ENCODE measurements at places on chromosomes 6 and 20.
A peak's percentile ranks its signal among the peaks of the same experiment; 100 is the strongest.

DNA sequence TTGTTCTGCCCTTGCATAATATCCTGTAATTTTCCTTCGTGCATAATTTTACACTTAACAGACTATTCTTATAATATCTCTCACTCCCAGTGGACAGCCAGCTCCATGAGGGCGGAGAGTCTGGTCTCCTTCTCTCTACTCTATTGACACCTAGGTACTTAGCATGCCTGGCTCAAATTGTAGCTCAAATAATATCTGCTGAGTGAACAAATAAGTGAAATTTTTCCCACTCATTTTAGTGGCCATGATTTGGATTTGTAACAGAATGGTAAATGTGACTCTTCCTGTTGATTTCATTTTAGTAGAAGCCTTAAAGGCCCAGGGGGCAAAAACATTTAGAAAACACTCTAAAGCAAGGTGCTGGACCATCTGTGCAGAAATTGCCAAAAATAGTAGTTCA, 7.8 kb upstream of the DOK5 start:
- no peak for DNase-seq

DNA sequence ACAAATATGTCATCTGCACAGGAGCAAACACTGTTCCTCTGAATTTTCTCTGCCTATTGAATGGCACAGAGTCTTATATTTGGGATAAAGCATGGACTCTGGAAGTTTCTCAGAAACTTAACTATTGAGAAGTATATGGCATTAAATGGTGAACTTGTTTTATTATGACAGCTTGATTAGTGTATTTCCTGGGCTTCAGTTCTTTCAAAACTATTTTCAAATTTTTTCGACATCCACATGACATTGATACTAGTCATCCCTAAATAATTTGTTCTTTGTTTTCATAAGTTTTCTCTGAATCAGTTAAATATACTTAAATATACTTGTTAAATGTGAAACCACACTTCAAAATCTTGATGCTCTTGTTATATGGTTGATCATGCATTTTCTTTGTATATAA, 144.0 kb upstream of the TSHZ2 start:
- no peak for DNase-seq

DNA sequence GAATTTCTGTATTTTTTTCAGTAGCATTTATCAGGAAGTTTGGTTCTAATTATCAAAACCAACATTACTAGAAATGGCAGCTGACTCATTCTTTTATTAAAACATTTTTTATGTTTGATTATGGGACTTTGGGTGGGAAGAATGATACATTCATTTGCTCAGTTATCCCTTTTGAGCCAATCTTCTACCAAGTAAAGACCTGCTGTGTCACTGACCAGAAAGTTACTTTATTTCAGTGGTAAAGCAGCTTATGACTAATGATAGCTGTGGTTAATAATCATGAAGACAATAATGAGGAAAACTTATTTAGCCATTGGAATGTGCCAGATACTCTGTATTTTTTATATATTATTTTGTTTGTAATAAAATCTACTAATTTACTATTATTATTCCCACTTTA, 142.3 kb downstream of the FARS2 start:
- no peak for DNase-seq

DNA sequence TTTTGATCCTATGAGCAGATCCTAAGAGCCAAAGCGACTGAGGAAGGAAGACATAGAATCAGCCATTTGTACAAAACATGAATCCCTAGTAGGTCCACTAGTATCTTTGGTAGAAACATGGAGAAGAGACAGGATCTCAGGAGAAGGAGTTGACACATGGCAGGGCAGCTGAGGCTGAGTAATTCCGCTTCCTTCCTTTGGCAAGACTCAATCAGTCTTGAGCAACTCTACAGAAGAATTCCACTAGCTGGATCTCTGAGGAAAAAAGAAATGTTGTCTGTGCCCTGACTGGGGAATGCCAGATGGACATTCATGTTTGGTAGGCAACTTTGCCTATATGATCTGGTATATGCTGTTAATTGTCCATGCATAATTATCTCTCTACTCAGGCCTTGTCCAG, 35.3 kb downstream of the ESR1 start:
- no peak for DNase-seq

DNA sequence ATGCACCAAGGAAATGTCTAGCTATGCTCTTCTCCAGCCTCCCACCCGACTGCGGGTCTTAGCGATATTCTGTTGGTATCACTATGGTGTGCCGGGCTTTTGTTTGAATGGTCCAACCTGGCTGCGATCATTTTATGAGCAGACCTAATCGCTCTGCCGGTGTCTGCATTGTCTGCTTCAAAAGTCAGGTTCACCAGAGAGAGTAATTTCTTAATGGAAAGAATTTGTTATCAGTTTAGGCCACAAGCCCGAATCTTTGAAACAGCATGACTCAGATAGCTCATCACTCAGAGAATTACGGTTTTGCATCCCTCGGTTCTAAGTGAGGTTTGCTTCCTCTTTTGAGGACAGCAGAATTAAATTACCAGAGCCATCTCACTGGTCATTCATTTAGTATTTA, 521.0 kb upstream of the ARID1B start:
- no peak for DNase-seq

GRCh38 chr6:53014063-53014462, 19.0 kb upstream of the GSTA4 start:
- DNase-seq: no peak

- no peak for DNase-seq
These were observed 90.7 kb upstream of the SASH1 start for GRCh38 chr6:148251891-148252290.

- no peak for DNase-seq
These were observed 308.9 kb downstream of the EYA4 start for GRCh38 chr6:133550026-133550425.

DNA sequence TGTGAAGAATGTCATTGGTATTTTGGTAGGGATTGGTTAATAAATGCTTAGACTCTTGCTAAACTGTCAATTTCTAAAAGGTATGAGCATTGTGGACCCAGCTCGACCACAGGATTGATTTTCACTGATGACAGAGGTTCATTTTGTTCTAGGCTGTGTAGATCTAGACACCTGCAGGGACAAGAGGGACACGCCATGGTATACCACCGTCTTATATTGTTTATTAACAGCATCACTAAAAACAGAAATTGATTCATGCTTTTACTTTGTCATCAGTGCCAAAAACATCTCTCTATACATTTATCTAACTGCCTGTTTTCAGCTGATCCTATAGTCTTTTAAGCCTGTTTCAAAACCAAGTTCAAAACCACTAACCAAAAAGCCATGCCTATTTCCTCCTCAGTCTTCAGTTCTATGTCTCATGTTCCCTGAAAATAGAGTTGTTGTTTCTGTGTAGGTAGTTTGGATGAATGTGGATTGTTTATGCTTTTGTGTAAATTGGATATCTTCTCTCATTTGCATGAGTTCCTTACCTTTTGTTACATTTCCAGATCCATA, 109.8 kb downstream of the JAG1 start:
- no peak for DNase-seq

DNA sequence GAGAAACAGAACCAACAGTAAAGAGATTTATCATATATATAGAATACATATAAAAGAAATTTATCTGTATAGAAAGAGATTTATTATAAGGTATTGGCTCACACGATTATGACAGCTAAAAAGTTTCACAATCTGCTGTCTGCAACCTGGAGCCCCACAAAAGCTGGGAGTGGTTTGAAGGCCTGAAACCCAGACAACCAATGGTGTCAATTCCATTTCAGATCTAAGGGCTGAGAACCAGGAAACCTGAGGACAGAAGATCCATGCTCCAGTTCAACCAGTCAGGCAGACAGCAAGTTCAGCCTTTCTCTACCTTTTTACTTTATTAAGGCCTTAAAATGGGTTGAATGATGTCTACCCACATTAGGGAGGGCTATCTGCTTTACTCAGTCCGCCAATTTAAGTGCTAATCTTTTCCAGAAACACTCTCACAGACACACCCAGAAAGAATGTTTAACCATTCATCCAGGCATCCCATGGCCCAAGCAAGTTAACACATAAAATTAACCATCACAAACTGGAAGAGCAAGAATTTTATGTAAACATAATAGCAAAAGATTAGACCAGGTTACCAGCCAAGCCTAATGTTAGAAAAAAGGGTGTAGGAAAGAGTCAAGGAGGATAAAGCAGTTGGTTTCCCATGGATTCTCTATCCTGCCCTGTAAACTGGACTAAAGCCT, 170.9 kb downstream of the FUT9 start:
- no peak for DNase-seq

- no peak for DNase-seq
These were observed 40.2 kb downstream of the HNF4A start for GRCh38 chr20:44395461-44396340.

- no peak for DNase-seq
These were observed 19.6 kb downstream of the MYLIP start for GRCh38 chr6:16148498-16148897.

- DNase-seq: no peak
These were observed 24.1 kb downstream of the ALDH8A1 start for GRCh38 chr6:134925800-134926199.

DNA sequence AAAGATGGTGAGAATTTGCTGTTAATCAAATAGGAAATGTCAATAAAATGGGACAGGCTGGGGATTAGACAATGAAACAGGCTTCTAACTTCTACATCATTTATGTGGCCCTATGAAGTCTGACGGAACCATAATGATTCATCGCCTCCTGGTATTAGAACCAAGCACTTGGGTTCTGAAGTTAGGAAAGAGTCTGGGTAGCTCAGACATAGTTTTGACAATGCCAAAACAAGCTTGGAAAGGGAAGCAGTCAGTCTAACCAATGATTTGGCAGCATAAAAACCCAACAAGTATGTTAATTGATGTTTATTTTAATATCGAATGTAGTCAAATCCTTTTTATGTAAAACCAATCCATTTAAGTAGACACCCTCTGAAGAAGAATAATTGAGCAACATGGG, 160.8 kb upstream of the RSPO3 start:
- no peak for DNase-seq

- DNase-seq: no peak
These were observed 50.4 kb upstream of the ENTPD6 start for GRCh38 chr20:25145131-25145530.

DNA sequence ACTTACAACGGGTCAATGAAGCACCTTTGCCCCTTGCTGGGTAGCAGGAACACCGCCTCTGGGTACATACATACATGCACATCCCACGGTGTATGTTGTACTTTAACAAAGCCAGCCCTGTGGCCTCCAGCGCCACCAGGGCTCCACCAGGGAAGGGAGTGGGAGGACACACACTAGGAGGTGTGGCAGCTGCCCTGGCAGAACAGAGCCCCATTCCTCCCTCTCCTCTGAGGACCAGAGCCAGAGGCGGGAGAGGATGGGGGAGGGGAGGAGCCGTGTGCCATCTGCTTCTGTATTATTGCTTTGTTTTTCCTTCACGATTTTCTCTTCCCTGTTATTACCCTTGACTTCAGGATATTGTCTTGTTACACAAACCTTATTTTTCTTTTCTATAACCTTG, 105.8 kb upstream of the TRAF3IP2 start:
- no peak for DNase-seq

GRCh38 chr20:53364646-53365045, 229.0 kb downstream of the ZNF217 start:
- no peak for DNase-seq

- peak; percentile 27 for DNase-seq
These were observed 15.8 kb downstream of the CGA start for GRCh38 chr6:87078983-87079616.

DNA sequence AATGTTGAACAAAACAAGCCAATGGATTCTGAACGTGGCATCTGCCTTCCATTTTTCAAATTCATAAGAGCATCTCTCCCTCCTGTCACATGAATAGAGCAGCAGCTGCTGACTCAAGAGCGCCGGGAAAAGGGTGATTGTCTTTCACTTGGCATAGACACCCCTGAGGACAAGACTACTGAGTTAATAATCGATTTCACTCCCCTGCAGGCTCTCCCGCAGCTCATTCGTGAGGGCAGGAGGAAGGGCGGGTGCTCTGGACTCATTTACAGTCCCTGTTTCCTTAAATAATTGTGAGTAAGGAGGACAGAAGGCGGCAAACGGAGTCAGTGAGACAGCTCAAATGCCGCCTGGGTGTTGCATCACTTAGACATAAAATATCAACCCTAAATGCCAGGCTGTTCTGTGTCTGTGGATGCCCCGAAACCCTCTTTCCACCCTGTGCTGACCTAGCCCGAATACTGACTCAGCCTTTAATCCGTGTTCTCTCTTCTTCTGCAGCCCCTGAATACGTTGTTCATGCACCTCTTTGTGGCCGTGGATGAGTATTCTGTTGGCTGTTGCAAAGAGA, 21.6 kb downstream of the CFAP61 start:
- DNase-seq: no peak

DNA sequence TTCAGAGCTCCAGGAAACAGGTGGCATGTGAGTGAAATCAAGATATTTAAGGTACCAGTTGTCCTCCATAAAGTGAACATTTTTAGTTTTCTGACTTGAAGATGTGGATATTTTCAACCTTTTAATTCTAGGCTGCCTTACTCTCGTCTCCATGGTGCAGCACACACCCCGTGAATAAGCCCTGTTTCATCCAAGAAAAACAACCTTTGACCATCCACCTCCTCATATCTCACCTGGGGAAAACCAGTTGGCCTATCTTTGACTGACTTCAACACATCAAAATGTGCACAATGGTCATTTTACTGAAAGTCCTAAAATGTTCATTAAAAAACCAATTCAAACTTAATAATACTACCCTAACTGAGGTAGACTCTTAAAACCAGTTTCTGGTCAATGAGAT, 73.8 kb upstream of the CD2AP start:
- no peak for DNase-seq

GRCh38 chr6:112522587-112522986, 175.5 kb downstream of the RFPL4B start:
- no peak for DNase-seq

GRCh38 chr6:136502786-136503185, 47.4 kb downstream of the MAP7 start:
- DNase-seq: no peak

DNA sequence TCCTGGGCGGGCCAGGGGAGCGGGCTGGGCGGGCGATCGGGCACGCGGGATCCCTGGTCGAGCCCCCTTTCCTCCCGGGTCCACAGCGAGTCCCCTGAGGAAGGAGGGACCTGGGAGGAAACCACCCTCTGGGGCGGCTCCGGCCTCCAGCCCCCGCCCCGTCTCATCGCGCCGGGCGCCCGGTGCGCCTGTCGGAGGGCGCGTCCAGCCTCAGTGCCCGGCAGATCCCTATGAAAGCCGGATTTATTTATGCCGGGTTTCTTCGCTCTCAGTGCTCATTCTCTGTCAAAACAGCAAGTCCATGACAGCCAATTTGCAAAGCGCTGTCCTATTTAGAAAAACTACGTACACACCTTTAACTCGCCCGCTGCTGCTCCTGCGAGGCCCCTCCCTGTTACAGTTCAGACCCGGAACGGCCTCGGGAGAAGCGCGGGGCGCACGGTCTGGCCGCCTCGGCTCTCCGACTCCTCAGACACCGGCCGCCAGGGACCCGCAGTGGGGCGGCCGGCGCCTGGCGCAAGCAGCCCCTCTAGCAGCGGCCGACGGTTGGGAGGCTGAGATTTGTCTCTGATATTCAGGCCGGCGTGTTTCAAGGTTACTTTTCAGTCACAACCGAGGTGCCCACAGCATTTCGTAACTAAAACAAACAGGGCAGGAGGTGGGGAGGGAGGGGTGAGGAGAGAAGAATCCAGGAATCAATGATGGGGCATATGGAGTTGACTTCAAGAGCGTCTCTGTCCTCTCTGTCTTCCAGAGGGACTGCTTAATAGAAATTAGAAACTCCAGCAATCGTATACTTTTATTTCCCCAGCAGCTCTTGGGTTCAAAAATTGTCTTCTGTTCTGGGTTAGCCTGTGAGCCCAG, 782 bp upstream of the FOXA2 start:
- DNase-seq: no peak

- no peak for DNase-seq
These were observed 703.2 kb downstream of the HDGFL1 start for GRCh38 chr6:23272536-23272935.

GRCh38 chr6:64224819-64225218, 589.2 kb downstream of the PHF3 start:
- DNase-seq: no peak
